Left lung (tissue), 14 donors: ENCODE measurements at places on chromosomes 3 and 15. TPM values are rescaled to one million over a fixed set of nuclear protein-coding genes. Genes with fewer than 3 reads are reported as not detected.

DNA sequence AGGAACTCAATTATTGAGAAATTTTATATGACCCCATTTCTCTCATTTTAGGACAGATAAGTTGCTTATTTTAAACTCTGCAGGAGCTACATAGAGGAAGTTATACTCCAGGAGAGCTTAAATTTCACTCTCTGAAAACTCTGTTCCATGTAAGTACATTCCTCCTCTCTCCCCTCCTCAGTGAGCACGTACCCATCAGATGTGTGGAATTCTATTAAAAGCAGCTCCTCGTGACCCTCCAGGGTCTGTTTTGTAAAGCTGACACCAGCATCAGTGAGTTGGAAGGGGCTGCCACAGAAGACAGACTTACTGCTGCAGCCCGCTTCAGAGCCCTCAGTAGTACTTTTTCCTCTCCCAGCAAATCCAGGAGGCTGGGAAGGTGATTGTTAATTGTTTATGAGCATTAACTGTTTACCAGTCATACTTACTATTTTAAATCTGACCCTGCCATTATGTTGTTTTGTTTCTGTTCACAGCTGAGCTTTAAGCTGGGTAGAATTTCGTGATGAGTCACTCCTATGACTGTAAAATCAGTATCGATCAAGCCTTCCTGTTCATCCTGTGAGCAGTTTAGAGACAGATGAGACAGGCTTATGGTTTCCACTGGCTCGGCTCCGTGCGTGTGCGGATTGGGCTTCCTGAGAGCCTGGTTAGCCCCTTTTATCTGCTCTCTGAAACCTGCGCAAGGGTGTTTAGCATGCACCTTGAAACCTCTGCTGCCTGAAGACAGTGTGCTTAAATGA, 20.4 kb downstream of the IGF1R start:
- no peak for DNase-seq

- DNase-seq: no peak
Observed at GRCh38 chr15:62866366-62866765, 176.2 kb upstream of the TPM1 start.

DNA sequence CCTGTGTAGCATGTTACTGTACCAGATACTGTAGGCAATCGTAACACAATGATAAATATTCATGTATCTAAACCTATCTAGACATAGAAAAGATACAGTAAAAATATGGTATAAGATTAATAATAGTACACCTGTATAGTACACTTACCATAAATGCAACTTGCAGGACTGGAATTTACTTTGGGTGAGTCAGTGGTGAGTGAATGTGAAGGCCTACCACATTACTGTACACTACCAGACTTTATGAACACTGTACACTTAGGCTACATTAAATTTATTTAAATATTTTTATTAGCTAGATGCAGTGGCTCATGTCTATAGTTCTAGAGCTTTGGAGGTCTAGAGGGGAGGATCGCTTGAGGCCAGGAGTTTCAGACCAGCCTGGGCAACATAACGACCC, 186.6 kb upstream of the ROPN1 start:
- DNase-seq: no peak

GRCh38 chr15:85306946-85307686, 73.3 kb upstream of the AKAP13 start:
- no peak for DNase-seq

- DNase-seq: no peak
Observed at GRCh38 chr3:111609700-111610099, 14.6 kb upstream of the ZBED2 start.

DNA sequence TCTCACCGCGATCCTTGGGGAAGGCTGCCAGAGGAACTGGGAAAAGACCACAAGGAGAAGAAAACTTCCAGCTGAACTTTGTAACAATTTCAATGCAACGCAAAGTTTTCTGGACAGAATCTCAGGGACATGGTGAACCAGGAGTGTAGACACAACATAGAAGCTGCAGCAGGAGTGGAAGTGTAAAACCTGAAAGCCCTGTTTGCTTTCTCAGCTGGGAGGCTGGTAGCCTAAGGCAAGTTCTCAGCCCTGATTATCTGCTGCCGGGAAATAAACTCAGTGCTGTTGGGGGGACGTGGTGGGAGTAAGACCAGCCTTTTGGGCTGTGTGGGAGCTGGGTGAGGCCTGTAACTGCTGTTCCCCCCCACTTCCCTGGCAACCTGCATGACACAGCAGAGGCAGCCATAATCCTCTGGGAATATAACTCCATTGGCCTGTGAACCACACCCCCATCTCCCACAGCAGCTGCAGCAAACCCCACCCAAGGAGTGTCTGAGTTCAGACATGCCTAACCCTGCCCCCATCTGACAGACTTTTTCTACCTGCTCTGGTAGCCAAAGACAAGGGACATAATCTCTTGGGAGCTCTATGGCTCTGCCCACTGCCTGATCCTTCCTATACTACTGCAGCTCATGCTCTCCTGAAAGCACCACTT, 106.7 kb downstream of the ZNF621 start:
- no peak for DNase-seq

DNA sequence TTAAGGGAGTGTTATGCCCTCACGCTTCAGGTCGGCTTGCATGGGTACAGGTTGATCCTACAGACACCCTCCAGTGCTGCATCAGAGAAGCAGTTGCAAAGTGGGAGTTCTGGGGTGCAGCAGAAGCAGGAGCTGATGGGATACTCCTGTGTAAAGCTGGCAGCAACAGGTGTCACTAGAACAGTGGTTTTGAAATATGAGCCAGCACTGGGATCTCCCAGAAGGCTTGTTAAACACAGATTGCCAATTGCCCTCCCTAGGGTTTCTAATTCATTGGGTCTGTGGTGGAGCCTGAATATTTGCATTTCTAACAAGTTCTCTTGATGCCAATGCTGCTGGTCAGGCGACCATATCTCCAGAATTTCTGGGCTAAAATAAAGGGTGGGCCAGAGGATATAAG, 350.4 kb downstream of the CLSTN2 start:
- no peak for DNase-seq

DNA sequence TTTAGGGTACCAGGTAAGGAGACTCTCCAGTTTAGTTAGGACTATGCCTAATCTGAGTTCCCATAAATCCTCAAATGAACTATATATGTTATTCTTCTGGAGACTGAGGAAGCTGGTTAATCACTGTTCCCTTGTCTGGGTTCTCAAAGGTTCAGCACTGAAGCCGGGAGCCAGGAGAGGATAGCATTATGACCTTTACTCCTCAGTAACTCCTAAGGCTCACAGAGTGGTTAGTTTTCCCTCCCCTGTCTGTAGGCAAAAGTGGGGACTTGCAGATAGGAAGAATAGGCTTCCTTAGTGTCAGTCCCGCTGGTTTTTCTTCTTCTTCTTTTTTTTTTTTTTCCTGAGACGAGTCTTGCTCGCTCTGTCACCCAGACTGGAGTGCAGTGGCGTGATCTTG, 50.4 kb downstream of the CRTC3 start:
- no peak for DNase-seq

DNA sequence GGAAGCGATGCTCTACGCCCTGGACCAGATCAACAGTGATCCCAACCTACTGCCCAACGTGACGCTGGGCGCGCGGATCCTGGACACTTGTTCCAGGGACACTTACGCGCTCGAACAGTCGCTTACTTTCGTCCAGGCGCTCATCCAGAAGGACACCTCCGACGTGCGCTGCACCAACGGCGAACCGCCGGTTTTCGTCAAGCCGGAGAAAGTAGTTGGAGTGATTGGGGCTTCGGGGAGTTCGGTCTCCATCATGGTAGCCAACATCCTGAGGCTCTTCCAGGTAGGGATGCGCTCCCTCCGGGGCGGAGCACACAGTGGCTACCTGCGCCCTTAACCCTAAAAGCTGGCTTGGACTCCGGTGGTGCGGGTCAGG, 698 bp downstream of the GRM7 start:
- DNase-seq: peak; percentile 62

- DNase-seq: no peak
Observed at GRCh38 chr15:63046917-63047760, 4.6 kb downstream of the TPM1 start.

DNA sequence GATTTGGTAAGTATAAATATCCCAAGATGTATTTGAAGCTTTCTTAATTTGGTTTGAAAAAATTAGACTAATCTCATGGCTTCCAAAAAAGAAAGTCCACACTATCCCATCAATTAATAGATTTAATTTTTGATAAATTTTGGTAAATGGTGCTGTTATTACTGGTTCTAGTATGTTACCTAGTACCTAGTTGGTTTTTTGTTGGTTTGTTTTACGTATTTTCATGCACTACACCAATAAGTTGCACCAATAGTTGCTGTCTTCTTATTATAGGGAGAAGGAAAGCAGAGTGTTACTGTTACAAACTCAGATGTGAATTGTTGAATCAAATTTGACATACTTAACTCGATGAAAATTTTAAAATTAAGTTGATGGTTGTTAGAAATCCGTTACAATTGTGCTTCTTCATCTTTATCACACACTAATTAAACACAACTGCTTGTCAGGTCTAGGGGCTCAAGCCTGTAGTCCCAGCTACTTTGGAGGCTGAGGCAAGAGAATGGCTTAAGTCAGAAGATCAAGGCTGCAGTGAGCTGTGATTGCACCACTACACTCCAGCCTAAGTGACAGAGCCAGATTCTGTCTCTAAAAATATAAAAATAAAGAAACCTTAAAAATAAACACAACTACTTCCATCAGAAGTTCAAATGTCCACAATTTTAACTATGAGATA, 23.1 kb upstream of the MBNL1 start:
- no peak for DNase-seq

DNA sequence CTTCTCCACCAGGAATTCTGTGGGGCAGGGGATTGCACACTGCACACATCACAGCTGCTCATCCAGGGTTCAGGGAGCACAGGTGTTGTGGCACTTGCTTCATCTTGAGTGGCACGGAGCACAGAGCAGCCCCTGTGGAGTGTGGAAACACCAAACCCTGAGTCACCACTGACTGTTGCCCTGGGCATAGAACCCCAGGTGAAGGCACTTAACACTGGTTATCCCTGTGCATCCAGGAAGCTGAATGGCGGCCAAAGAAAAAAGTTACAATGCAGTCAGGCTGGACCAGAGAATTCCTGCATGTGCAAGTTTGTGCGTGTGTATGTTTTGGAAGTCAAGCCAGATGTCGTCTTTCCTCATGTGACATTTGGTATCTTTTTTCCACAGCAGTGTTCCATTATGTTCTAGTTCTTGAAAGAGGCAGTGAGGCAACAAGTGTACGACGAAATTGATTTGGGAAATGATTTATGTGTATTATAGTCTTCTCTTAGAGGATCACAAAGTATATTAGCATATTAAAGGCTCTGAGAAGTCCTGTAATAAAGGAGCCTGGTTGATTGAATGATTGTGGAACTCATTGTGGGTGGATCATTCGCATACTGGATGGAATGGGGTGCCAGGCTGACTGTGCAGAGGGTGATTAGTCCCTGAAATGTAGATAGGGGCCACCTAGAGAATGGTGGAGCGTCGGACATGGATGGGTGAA, 292.3 kb downstream of the TLE3 start:
- DNase-seq: no peak

DNA sequence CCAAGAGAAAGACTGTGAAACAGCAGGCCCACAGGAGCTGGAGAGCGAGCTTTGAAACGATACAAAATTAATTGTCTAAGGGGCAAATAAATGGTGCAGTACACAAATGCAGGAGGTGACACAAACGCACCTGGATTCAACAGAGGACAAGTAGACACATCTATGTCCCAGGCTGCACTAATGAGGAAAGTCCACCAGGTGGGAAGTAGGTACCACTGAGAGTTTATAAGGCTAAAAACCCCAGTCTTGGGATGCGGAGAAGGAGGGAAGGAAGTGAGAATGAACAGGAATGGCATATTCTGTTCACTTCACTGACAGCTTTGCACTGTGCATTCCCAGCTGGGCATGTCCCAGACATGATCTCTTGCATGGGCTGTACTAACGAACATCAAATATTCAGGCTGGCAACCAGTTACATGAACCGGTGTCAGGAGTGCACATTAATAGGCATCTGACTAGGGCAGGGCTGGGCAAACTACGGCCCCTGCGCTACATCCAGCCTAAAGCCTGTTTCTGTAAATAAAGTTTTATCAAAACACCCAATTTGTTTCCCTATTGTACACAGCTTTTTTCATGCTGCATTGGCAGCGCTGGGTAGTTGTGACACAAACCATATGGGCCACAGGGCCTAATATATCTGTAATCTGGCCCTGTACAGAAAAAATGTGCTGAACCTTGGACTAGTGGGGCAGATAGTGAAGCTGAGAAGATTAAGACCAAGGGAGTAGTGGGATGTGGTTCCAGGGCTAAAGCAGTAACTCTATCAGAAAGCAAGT, 107.0 kb downstream of the IGF2BP2 start:
- no peak for DNase-seq

GRCh38 chr3:13544293-13544831, 4.6 kb upstream of the FBLN2 start:
- DNase-seq: no peak

- no peak for DNase-seq
Observed at GRCh38 chr15:77630056-77630455, 2.7 kb downstream of the LINGO1 start.

GRCh38 chr15:62068810-62069167, 2.0 kb downstream of the C2CD4A start:
- no peak for DNase-seq

GRCh38 chr15:72970933-72971760, 81.1 kb upstream of the NEO1 start:
- no peak for DNase-seq

DNA sequence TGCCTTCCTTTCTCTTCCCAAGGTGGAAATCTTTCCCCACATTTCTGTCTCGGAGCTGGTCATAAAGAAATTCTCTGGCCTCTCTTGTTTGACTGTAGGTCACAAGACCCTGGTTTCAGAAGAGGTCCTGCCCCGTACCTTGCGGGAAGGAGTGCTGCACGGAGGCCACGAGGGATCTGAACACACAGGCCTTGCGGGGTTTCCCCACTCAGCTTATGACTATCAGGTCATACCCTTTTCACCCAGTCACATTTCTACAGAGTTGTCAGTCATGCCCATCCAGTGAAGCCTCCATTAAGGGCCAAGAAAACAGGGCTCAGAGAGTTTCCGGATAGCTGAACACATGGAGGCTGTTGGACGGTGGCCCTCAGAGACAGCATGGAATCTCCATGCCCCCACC, 54.7 kb upstream of the ATP13A3 start:
- no peak for DNase-seq

DNA sequence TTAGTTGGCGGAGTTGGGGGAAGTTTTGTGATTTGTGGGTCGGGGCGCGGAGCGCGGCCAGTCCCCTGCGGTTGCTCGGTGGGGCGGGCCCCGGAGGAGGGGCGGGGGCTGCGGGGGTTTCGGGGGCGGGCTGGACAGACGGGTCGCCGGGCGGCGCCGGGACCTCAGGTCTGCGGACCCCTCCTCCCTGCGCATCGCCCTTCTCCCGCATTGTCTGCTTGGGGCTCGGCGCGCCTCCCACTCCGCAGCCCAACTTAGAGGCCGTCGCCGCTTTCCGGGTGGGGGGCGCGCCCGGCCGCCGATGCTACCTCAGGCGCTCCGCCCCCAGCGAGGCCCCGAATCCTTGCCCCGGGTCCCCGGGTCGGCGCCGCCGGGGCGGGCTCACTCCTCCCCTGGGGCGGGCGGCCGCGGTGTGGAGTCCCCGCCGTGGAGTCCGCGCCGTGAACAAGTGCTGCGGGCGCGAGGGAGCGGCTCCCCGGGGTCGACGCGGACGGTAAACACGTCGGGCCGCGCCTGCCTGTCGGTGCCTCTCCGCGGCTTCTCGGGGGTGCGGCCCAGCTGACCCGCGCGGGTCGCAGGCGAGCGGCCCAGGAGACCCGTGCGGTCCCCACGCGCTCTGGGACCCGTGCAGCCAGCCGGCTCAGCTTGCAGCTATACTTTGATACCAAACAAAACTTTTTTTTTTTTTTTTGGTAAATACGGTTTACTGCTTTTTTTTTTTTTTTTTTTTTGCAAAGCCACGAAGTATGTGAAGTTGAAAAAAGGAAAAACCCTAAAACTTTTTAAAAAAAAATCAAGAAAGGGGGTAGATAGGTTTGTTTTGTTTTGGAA, 624 bp downstream of the AKAP13 start:
- no peak for DNase-seq

The TF gene
- 13.1 TPM for polyA plus RNA-seq

The FETUB gene
- not detected for polyA plus RNA-seq

The MYO5C gene
- 36.2 TPM for polyA plus RNA-seq
